ENCODE measurements at places on chromosomes 6 and 20. TPM values are rescaled to one million over a fixed set of nuclear protein-coding genes. Genes with fewer than 3 reads are reported as not detected.
A peak's percentile ranks its signal among the peaks of the same experiment; 100 is the strongest.

GRCh38 chr6:37865504-37865903 lies 46.0 kb downstream of the ZFAND3 start:
- peaks cover 11% of the 10 kb centered on the region for H3K36me3 ChIP-seq
- no peak overlapping the region for H3K27ac ChIP-seq
- DNase-seq: no peak

DNA sequence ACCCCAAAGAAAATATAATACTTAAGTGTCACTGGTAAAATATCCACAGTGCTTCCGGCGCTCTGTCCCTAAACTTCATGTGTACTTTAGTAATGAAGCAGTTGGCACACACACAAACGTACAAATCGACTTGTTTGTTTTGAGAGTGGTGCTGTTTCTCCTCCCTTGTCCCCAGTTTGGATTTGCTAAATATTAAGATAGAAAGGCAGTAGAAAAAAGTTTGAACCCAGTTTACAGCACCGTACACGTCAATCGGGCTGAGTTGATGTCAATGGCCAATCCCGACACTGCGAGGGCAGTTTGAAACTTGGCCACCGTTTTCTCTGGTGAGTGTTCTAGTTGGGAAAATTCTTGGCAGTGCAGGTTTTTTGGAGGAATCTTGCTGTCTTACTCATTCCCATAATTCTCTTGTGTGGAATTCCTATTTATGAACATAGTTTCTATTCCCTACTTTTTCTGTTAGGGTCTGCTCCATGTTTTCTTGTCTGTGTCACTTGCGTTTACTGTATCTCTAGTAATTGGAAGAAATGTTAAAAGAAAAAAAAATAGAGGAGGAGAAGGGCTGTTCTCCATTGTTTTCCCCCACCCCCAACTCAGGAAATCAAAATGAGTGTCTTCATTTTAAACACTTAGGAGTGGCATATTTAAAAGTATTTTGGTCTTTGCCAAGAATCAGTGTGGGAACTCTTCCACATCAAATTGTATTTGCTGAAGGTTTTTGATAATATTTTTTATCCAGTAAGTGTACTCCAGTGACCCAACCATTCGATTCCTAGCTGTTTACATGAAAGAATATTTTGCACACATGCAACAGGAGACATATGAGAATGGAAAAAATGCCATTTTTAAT lies 72.3 kb downstream of the OR2B2 start:
- peaks cover 21% of the 10 kb centered on the region for H3K4me1 ChIP-seq
- H3K4me3 ChIP-seq: no peak overlapping the region
- H3K36me3 ChIP-seq: peaks cover 20% of the 10 kb centered on the region
- no peak overlapping the region for H3K27ac ChIP-seq
- no peaks in the 10 kb centered on the region for H3K27me3 ChIP-seq

DNA sequence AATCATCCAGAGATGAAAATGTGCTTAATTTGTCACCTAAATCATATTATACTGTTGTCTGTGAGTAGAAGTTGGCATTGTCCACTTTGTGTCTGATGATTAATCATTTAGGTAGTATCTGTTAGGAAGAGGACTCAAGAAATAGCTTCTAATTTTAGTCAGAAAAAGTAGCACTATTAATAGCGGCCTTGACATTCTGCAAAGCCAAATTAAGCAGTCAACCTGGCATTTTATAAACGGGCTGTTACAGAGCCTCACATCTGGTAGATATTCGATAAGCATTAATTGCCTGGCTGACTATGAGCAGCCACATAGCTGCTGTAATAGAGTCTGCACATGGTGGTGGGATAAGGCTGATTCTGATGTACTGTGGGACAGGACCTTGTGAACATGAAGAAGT lies 99.5 kb downstream of the KLHL32 start:
- H3K27ac ChIP-seq: no peak overlapping the region
- H3K4me3 ChIP-seq: no peak overlapping the region
- no peak for DNase-seq
- H3K27me3 ChIP-seq: no peaks in the 10 kb centered on the region
- H3K4me1 ChIP-seq: no peaks in the 10 kb centered on the region

GRCh38 chr20:53208110-53208832 lies 236.1 kb downstream of the TSHZ2 start:
- H3K36me3 ChIP-seq: no peaks in the 10 kb centered on the region
- H3K27me3 ChIP-seq: peaks cover 5% of the 10 kb centered on the region
- H3K4me3 ChIP-seq: peak overlapping the region; percentile 8

- H3K4me1 ChIP-seq: no peaks in the 10 kb centered on the region
- no peak for DNase-seq
- H3K36me3 ChIP-seq: no peaks in the 10 kb centered on the region
- peaks cover 11% of the 10 kb centered on the region for H3K27me3 ChIP-seq
- no peak overlapping the region for H3K27ac ChIP-seq
- no peak overlapping the region for H3K4me3 ChIP-seq
Measured at GRCh38 chr6:40427196-40427595, 160.0 kb downstream of the LRFN2 start.

DNA sequence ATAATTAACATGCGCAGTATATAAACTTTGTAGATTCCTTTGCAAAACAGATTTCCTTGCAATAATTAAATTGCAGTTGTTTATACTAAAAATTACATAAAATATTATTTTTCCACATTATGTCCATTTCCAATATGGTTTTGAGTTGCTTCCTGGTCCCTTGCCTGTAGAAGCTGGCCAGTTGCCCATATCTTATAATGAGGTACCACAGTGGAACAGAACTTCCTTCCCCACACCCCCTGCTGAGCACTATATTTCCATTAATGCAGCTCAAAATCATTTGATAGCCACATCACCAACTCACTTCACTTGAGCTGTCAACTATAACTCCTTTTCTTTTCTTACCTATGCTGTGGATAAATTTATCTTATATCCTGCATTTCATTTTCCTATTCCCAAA lies 194.6 kb downstream of the DST start:
- H3K27ac ChIP-seq: no peak overlapping the region
- no peaks in the 10 kb centered on the region for H3K4me1 ChIP-seq
- no peaks in the 10 kb centered on the region for H3K27me3 ChIP-seq
- no peaks in the 10 kb centered on the region for H3K36me3 ChIP-seq

DNA sequence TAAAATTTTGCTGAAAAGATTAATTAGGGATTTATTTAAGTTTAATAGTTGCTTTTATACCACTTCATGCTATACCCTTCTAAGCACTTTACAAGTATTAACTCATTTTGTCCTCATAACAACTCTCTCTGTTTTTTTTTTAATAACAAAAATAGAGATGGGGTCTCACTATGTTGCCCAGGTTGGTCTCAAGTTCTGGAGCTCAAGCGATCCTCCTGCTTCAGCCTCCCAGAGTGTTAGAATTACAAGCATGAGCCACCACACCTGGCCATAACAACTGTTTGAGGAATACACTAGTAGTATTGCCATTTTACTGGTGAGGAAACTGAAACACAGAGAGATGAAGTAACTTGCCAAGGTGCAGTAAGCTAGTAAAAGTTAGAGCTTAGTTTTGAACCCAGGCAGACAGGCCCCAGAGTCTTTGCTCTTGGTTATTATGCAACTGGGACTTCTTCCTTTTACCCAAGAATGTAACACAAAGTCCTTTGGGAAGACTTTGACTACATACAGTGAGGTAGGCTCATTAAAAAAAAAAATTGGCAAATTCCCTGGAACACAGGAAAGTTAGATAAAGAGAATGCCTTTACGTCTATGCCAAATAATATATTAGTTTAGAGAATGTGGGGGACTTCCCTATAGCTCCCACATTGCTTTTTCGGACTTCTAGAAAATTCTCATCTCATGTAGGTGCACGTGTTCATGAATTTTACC lies 11.4 kb downstream of the ANKS1A start:
- H3K4me1 ChIP-seq: peaks cover 11% of the 10 kb centered on the region
- H3K27me3 ChIP-seq: no peaks in the 10 kb centered on the region
- no peak overlapping the region for H3K4me3 ChIP-seq
- no peak for DNase-seq

GRCh38 chr6:169530752-169531123 lies 171.1 kb downstream of the WDR27 start:
- peaks cover 8% of the 10 kb centered on the region for H3K36me3 ChIP-seq
- peak overlapping the region; percentile 56 for H3K27ac ChIP-seq
- no peaks in the 10 kb centered on the region for H3K27me3 ChIP-seq
- peak overlapping the region; percentile 42 for H3K4me3 ChIP-seq
- peaks cover 17% of the 10 kb centered on the region for H3K4me1 ChIP-seq

The SGK2 gene
- total RNA-seq: 0.10 TPM

The PKIB gene
- 0.44 TPM for total RNA-seq

The HLA-DRB1 gene
- total RNA-seq: 46.0 TPM

All from activated CD8-positive, alpha-beta T cell treated with anti-CD3 and anti-CD28 coated beads, Interleukin-2, amount 10 ng/mL, durations not matched to agents 7 days and 5 days (primary cell).